ENCODE measurements at places on chromosomes 2 and 18.

DNA sequence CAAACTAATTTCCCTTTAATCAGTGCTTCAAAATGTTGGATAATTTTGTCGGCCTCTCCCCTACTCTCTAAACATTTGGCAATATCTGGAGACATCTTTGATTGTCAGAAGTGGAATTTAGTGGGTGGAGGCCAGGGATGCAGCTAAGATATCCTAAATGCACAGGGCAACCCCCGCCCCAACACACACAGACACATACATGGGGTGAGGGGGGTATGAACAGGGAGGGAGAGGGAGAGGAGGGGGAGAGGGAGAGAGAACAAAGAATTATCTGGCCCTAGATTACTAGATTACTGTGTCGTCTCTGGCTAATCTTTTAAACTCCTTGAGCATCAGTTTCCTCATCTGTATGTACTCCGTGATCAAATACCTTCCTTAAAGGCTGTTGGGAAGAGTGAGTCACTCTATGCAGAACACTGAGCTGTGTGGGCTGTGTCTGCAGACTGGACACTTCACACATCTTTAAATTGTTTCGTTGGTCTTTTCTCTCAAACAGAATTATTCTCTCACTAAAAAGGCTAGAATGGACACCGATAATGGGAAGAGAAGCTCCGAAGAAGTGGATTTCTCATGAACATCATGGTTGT is 2.9 kb downstream of the RNF149 start:
- no peak for DNase-seq

DNA sequence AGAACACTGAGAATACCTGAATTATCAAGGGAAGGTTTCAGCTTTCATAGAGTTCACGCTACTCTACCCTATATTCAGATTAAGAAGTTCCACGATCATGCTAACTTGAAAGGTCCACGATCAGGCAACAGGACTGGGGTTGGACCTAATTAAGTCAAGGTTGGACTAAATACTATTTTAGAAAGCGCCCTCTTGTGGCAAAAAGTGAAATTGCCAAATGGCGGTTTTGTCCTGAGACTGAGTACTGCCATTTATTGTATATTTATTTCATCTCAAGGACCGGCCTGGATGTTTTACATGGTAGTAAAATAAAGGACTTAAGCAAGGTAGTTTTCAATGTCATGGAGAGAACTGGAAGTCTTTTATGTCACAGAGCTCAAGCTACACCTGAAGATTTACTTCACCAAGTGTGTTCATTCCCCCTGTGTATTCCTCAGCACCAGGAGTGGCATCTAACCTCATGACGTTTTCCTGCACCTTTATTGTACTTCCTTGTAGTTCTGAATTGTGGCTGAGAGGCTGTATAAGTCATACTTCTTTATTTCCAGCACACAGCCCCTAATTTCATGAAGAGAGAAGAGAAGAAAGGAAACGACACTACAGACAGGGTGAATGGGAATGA is 56.8 kb downstream of the SRD5A2 start:
- peak; percentile 30 for DNase-seq

GRCh38 chr18:10142496-10143160 is 228.8 kb downstream of the VAPA start:
- DNase-seq, result no peak

- no peak for DNase-seq
Observed at GRCh38 chr2:127143841-127144782, 37.2 kb upstream of the BIN1 start.

GRCh38 chr2:18611184-18611583 is 21.8 kb upstream of the NT5C1B start:
- peak; percentile 44 for DNase-seq

GRCh38 chr18:71471963-71472725 is 1072.0 kb downstream of the CBLN2 start:
- no peak for DNase-seq

DNA sequence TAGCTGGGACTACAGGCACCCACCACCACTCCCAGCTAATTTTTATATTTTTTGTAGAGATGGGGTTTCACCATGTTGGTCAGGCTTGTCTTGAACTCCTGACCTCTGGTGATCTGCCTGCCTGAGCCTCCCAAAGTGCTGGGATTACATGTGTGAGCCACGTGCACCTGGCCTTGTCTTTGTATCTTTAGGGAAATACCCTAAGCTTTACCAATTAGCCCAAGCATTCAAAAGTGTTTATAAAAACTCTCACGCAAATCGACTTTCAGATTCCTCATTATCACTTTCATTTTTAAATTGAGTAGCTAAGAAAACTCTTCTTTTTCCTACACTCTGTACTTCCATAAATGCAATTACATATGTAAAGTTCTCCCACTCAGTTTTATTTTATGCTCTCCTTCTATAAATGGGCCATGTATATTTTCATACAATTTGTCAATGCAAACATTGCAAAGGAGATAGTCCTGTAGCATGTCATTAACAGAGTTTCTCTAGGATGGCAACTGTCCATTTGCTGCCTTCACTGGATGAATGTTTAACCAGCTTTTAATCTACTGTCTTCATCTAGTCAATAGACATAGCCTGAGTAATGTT is 326.2 kb upstream of the LRATD1 start:
- DNase-seq, result no peak

DNA sequence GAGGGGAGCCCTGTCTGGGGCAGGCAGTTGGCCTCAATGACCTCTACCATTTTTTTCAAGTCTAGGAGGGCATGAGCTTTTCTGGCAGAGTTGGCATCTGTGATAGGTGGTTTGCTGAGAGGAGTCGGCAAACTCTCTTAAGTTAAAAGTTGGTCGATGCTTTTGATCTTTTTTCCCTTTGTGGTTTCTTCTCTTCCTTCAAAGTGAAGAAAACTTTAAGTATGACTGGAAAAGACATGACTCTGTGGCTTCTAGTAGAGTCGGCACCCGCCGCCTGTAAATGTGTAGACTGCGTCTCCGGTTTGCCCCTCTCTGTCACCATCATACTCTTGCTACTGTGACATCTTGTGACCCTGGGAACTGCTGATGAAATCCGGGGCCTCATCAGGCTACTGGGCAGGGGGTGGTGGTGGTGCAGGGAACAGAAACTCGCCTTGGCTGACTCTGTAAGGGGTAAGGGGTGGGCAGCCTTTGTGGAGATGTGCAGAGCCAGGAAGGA is 21.1 kb downstream of the INPP5D start:
- no peak for DNase-seq
